Bronchial epithelial cell (primary cell): ENCODE measurements at places on chromosomes 6 and 20.

GRCh38 chr6:144123421-144123820 is 26.9 kb upstream of the STX11 start:
- DNase-seq = no peak

DNA sequence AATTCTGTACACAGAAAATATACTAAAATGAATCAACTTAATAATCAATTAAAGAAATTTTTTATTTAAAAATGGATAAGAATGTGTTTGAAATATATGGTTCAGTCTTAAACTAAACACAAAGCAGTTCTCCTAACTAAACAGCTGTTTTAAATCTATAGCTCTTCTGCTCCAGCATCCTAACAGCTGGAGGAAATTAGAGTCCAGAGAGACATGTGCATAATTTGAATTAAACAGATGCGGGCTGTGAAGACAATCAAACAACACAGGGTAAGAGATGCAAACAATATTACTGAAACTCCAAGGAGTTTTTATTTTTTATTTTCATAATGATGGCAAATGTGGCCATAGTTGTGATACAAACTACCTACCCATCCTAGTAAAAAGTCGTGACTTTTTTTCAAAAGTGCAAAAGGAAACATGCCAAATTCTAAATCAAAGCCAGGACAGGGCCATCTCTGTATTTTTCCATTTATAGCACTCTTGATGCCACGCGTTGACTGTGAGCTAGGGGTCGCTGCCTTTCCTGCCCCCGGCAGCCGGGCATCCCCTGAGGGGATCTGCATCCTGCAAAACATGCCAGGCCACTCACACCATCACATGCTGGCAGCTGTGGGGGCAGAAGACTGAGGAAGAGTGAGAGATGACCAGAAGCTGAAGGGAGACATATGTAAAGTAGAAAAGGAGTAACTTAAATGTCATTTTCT is 310.6 kb downstream of the PRKN start:
- DNase-seq = no peak

DNA sequence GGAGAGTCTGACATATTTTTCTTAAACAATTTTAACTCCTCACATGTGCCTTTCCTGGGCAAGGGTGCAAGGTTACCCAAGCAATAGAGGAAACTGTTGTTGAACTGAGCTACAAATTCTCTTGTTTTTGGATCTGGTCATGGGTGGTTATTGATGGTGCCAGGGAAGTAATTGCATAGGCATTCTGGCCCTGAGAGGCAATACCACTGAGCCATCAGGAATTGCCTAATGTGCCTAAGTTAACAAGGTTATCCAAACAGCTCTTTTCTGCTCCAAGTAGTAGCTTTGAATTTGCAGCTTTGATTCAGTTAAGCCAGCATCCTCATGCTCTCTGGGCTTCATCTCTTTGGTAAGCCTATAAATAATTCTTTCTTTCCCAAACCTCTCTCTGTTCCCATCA is 266.0 kb upstream of the BTBD3 start:
- no peak for DNase-seq

GRCh38 chr6:1091900-1092299 is 220.0 kb upstream of the FOXQ1 start:
- no peak for DNase-seq

GRCh38 chr6:161745594-161746141 is 471.8 kb upstream of the AGPAT4 start:
- no peak for DNase-seq

- no peak for DNase-seq
These were observed 7.2 kb downstream of the THBS2 start for GRCh38 chr6:169246445-169246844.
